ENCODE measurements at places on chromosomes 12 and 14.

- DNase-seq, result no peak
Observed at GRCh38 chr14:61602003-61602732, 93.1 kb upstream of the HIF1A start.

DNA sequence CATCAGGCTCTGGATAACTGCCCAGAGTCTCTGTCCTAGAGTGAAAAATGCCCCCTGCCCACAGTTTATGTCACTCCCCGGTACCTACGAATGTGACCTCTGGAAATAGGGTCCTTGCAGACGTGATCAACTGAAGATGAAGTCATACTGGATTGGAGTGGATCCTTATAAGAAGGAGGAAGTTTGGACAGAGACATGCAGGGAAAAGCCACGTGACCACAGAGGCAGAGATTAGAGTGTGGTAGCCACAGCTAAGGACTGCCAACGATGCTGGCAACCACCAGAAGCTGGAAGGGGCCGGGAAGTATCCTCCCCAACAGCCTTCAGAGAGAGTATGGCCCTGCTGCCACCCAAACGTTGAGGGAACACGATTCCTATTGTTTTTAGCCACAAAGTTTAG is 101.2 kb upstream of the NCOR2 start:
- no peak for DNase-seq

DNA sequence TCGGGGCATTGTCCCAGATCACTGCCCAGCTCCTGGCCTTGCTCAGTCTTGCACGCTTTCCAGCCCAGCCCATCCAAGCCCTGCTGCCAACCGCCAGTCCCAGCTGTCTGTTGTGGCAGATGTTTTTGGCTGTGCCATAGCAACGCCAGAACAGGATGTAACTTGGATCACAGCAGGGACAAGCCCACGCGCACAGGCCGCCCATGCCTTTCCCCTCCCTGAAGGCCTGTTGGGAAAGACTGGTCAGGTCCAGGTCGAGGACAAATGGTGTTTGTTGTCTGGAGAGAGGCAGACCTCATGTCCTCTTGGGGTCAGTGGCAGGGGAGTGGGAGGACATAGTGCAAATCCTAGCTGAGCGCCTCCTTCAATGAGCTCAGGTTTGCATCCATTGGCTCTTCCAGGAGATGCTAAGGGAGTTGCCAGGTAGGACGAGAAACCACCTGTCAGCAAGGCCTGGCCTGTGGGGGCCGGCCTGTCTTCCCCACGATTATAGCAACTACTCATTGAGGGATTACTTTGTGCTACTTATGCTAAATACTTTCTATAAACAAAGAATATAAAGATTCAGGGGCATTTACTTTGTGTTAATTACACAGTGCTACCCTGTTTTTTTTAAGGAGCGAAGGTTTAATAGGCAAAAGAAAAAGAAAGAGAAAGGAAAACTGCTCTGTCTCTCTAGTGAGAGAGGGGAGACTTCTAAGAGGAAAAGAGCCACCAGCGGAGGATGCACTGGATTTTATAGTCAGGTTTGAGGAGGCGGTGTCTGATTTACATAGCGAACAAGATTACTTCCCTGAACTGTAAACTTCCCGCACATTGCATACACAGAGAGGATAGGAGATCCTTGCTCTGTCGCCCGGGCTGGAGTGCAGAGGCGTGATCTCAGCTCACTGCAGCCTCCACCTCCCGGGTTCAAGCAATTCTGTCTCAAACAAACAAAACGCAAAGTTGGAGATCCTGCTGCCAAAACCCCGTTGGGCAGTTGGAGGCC is 42.8 kb upstream of the CORO1C start:
- DNase-seq, result no peak

DNA sequence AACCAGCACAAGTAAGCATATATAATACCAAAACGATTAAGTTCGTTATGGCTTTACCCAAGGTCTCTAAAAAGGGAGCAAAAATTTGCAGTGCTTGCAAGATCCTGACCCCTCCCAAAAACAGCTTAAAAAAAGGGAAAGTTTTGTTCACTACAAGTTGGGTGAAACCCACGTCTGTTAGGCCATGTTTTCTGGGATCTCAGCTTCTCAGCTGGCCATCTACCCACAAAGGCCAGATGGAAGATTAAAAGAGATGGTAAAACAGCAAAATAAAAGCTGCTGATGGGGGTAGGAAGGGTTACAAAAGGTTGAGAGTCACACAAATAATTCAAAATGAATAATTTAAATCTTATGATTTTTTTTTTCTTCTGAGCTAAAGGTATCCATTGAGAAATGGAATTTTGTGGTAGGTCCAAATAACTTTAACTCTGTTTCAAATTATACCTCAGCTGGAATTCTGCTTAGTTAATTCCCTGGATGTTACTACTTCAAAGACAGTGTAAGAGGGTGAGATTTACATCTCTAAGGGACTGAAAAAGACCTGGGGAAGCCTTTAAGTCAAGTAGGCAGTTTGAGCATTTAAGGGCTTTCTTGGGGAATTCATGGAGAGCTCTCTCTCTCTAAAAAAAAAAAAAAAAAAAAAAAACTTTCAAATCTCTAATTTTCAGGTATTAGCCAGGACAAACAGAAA is 185.6 kb upstream of the NAV3 start:
- no peak for DNase-seq

DNA sequence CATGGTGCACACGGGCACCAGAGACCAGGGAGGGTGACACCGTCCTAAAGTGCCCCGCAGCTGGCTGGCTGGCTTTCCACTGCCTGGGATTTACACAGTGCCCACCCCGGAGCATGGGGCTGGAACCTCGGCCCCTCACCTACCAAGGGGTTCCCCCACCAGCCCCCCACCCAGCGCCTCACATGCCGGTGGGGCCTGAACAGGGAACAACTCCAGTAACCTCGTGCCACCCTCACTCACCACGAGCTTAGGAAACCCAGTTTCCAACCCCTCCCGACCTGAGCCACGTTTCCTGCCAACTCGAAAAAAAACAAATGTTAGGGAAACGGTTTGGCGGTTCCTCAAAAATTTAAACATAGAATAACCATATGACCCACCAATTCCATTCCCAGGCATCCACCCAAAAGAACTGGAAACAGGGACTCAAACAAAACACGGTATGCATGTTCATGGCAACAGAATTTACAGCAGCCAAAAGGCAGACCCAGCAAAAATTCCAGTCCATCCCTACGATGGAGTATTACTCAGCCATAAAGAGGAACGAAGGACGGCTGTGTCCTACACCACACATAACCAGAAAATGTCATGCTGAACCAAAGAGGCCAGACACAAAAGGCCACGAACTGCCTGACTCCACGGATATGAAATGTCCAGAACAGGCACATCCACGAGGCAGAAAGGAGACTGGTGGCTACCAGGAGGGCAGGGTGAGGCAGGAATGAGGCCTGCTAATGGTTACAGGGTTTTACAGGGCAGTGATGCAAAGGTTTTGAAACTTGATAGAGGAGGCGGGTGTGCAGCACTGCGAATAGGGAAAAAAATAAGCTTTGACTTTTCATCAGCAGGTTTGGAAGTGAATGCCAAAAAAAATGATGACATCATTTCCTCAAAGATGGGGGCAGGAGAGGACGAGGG is 68.9 kb downstream of the NCOR2 start:
- no peak for DNase-seq

DNA sequence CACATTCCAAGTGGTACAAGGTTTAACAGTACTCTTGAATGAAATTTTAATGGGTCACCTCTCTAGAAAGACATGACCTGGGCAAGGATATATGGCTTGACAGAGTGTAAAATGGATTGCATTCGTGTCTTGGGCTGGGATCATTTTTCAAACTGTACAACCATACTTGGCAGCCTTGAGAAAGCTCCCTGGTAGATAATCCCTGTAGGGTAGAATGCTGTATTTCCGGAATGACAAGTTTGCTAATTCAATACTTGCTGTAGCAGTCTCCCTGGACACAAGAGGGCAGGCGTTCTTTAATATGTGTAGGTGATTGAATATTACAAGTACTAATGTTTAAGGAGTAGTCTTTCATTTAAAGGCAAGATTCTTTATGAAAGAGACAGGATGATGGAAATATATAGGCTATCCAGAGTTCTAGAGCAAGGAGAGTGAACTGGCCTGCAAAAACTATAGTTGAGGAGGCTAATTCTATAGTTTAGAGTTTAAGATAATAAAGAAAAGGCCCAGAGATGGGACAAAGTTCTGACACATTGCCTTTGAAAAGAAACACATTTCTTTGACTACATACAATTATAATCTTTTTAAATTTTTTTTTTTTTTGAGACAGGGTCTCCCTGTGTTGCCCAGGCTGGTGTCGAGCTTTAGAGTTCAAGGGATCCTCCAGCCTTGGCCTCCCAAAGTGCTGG is 53.4 kb downstream of the PLBD1 start:
- no peak for DNase-seq

- peak; percentile 26 for DNase-seq
Observed at GRCh38 chr14:64726585-64726890, 22.3 kb downstream of the PLEKHG3 start.

DNA sequence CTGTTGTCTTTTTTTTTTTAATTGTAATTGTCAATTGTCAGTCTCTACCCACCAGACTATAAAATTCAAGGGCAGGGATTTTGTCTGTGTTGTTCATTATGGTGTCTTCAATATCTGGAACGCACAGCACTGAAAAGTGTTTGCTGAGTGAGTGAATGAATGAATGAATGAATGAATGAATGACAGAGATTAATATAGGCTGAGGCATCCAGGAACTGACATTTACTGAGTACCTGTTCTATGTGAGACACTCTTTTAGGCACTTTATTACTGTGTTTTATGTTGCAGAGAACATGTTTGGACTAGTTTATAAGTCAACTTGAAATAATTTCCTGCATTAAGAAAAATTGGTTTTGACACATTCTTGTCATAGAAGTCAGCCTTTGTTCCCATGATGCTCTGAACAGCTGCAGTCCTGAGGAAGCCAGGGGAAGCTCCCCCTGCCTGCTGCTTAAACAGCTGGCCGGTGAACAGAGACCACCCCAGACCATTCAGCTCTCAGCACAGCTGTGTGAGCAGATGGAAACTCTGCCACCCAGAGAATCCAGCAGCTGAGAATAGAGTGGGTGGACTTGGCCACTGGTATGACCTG is 160.7 kb upstream of the CCND2 start:
- no peak for DNase-seq

GRCh38 chr12:122834104-122834920 is 945 bp upstream of the HIP1R start:
- no peak for DNase-seq

GRCh38 chr14:103189481-103190470 is 66.5 kb downstream of the TNFAIP2 start:
- DNase-seq, result no peak

GRCh38 chr12:89326239-89327040 is 25.9 kb downstream of the DUSP6 start:
- DNase-seq, result no peak

DNA sequence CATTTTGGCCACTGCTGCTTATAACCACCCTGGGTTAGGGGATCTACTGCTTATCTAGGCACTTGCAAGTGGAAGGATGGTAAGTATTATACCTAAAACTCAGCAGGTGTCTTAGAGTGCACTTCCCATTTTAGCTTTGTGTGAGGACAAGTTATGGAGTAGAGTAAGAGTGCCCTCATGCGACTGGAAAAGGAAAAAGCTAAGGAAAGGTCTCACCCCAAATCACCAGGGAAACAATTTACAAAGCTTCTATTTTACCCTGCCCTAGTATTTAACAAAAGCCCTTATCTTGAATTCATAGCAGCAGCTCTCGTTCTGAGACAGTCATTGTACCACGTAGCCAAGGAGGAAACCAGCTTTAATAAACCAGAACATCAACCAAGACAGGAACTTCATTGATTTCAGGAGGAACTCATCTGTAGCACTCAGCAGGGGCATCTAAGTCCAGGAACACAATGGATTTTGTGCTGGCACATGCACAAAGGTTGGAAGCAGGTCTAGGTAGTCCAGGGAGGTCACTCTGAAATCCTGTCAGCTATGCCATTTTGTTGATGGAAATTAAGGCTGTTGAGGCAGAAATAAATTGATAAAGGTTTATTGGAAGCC is 2.9 kb downstream of the RDH12 start:
- peak; percentile 64 for DNase-seq

DNA sequence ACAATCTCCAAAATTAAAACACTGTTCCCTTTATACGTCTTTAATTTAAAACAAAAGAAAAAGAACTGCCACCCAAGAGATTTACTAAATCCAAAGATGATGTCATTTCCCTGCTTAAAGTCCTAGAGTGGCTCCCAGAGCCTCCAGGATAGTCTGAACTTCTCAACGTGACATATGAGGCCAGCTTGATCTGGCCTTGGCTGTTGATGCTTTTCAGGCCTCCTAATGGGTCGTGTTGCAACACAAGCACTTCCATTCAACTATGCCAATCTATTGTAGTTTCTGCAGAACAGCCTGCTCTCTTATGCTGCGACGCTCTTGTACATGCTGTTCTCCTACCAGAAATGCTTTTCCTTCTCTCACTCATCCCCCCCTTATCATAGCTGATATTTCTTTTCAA is 35.7 kb downstream of the LGR5 start:
- DNase-seq, result no peak

GRCh38 chr12:27163048-27163715 is 80.8 kb upstream of the C12orf71 start:
- DNase-seq, result no peak

DNA sequence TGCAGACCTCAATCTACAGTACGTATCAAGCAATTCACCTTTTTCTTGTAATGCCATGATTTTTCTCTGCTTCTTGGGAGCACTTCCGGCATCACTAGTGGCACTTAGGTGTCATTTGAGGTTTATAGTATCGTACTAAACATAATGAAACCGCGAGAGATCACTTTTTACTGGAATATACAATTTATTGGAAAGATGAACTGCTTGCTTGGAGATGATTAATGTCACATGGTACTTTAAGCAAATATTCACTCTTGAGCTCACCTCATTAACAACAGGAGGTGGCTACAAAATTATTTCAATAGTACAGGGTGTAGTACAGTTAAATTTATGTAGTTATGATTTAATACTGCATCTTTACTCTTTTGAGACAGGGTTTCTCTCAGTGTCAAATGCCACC is 11.5 kb downstream of the FUT8 start:
- DNase-seq, result no peak

GRCh38 chr12:25903603-25904245 is 54.8 kb upstream of the RASSF8 start:
- DNase-seq, result no peak

DNA sequence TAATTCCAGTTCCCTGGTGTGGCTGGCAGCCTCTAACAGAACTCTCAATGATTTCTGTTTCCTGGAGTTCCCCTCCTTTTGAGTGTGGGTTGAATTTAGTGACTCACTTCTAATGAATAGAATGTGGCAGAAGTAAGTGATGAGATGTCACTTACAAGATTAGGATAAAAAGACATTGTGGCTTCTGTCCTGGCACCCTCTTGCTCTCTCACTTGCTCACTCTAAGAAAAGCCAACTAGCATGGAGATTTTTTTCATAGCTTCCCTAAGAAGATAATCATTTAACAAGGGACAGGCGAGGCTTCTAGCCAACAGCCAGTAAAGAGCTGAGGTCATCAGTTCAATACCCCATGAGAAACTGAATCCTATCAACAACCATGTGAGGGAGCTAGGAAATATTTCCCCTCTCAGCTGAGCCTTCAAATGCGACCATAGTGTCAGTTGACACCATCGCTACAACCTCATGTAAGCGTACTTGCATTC is 156.7 kb downstream of the TMTC3 start:
- peak; percentile 77 for DNase-seq

Measured in activated CD4-positive, alpha-beta T cell treated with anti-CD3 and anti-CD28 coated beads, Interleukin-2, Interleukin-4, amounts not matched to agents 100 ng/mL and 50 ng/mL, durations not matched to agents 16 hours and 8 hours (primary cell).